ENCODE measurements at places on chromosomes 1 and 21.

DNA sequence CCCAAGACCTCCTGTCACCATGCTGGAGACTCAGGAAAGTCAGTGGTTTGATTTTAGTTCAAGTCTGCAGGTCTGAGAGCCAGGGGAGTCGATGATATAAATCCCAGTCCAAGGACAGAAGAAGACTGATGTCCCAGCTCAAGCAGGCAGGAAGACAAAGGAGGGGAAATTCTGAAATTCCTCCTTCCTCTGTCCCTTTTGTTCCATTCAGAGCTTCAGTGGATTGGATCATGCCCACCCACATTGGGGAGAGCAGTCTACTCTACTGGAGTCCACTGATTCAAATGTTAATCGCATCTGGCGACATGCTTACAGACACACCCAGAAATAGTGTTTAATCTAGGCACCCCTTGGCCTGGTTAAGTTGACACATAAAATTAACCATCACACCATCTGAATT is 7.2 kb upstream of the ADAMTS1 start:
- no peak for DNase-seq

DNA sequence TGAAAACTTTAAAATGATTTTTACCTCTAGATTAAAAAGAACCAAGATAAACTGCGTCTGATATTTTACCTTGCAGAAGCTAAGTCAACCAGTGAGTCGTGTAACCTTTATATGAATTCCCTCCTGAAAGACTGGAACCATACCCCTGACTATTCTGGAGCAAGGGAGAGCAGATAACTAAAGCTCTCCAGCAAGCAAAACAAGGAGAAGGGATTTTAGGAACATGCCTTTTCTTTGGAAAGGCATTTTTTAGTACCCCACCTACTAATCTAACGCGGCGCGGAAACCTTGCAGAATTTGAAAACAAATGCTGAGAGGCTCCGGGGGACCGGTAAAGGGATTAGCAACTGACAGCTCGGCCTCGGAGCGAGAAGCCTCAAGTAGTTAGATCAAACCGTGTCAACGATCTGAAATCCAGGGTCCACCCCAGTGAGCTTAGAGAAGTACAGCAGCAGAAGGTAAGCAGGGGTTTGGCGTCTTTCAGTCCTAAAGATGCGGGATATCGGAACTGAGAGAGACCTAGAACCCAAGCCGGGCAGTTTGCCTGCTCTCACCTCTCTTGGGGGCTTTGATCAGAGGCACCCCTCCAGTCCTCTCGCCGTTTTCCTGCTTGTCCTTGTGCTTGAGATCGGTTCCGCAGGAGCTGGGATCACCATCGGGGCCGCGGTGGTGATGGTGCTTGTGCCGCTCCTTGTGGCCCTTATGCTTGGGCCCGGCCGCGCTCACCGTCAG is 954 bp downstream of the RSBN1 start:
- no peak for DNase-seq

DNA sequence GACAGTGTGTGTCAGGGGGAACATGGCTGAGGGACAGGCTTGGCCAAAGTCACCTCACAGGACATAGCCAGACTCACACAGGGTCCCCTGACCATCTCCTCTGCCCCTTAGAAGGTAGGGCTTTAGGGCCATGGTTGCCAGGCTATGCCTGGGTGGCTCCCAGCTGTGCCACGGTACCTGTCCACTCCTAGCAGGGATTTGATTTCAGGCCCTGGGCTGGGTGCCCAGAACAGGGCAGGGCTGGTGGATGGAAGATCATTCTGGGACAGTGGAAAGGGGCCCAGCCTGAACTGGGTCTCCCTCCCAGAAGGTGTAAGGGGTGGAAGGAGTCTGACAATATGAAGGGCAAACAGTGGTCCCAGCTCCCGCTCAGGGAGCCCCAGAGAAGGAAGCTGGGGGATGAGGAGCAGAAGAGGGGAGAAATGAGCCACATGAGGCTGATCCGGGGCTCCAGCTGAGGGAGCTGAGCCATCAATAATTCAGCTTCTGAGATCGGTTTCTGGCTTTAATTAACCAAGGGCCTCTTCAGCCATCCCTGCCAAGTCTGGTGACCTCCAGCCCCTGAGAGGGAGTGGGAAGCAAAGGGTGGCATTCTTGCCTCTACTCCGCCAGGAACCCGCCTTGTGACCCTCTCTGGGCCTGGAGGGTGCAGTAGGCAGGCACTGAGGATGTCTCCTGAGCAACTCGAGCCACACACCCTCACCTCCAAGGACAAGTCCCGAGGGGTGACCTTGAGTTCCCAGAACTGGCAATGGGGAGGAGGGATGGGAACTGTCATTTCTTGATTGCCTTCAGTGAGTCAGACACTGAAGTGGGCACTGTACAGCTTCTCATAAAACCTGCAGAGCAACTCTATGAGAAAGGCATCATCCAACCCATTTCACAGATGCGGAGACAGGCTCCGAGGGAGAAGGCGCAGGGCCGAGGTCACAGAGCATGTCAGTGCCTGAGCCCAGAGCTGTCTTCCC is 2.1 kb downstream of the CD164L2 start:
- no peak for DNase-seq

DNA sequence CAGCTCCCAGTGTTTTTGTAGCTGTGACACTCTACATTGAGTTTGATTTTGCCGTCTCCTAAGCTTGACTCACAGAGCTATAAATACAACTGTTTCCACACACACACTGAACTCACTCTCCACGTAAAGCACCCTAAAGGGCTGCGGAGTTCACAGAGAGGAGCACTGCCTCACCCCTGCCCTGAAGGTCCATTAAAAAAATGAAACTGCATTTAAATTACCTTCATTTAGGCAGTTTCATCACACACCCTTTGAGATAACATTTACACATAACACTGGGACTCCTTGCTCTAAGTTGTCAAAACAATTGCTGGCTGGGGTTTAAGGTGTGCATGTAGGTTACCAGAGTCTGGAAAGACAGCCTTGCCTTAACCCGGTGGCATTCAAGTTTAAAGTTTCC is 137.1 kb upstream of the MAGI3 start:
- DNase-seq = no peak

- peak; percentile 48 for DNase-seq
Observed at GRCh38 chr1:6205849-6206519, at the start of gene RNF207. TSS of gene RNF207 (plus strand) at chr1:6206119. CDS start at chr1:6206536, 417 bp downstream.

GRCh38 chr1:207921321-207921720 is 10.4 kb upstream of the CD34 start:
- no peak for DNase-seq

- DNase-seq = no peak
Observed at GRCh38 chr1:96815914-96816313, 94.3 kb downstream of the PTBP2 start.

GRCh38 chr1:41783189-41783639 is 135.5 kb downstream of the HIVEP3 start:
- peak; percentile 92 for DNase-seq

GRCh38 chr1:206716870-206717673 is 32.4 kb downstream of the MAPKAPK2 start:
- no peak for DNase-seq

- no peak for DNase-seq
Observed at GRCh38 chr1:209155546-209155945, 428.0 kb upstream of the CAMK1G start.

- DNase-seq = no peak
Observed at GRCh38 chr1:17193222-17194132, 11.5 kb upstream of the PADI1 start.

DNA sequence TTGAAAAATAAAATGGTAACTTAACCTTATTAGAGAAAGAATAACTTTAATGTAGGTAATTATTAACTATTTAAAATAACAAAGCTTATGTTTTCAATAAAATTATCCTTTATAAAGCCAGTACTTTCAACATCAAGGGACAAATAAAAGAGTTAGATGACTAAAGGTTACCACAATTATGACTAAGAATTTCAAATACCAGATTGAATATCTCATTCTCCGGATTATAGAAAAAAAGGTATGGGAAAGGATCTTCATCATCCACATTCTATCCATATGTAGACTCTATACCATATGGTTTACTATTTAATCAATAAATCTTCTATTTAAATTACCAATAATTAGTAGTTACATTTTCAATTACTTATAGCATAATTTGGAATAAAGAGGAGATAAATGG is 62.8 kb downstream of the TOR3A start:
- DNase-seq = no peak

DNA sequence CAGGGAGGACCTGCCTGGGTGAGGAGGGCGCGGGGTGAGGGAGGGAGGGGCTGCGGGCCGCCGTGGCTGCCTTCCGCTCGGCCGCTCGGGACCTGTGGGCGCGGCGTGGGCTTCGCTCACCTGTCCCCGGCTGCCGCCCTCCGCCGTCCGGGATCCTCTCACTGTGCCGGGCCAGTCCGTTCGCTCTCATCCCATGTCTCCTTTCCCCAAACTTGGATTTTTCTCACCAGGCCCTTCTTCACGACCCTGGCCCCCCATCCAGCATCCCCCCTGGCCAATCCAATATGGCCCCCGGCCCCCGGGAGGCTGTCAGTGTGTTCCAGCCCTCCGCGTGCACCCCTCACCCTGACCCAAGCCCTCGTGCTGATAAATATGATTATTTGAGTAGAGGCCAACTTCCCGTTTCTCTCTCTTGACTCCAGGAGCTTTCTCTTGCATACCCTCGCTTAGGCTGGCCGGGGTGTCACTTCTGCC is 362 bp downstream of the ZBTB48 start:
- no peak for DNase-seq

- DNase-seq = no peak
Observed at GRCh38 chr1:9182784-9183257, 51.8 kb upstream of the H6PD start.

DNA sequence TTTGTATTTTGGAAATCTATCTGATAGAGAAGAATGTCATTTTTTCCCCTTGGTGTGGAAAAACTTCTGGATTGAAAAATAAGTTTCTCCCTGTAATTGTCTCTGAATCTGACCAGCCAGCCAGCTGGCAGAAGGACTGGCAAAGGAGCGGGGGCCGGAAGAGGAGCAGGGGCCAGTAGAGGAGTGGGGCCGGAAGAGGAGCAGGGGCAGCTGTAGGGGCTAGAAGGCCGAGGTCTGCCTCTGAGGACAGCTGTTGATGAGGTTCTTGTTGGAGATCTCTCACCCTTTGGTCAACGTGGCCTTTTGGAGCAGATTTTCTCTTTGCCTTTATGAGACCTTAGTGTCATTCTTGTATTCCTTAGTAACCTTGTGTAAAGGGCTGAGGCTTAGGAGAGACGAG is 121.8 kb downstream of the GALNT2 start:
- no peak for DNase-seq

GRCh38 chr1:221594576-221594975 is 147.3 kb downstream of the DUSP10 start:
- no peak for DNase-seq

GRCh38 chr1:156911577-156912298 is 8.7 kb upstream of the LRRC71 start:
- no peak for DNase-seq

DNA sequence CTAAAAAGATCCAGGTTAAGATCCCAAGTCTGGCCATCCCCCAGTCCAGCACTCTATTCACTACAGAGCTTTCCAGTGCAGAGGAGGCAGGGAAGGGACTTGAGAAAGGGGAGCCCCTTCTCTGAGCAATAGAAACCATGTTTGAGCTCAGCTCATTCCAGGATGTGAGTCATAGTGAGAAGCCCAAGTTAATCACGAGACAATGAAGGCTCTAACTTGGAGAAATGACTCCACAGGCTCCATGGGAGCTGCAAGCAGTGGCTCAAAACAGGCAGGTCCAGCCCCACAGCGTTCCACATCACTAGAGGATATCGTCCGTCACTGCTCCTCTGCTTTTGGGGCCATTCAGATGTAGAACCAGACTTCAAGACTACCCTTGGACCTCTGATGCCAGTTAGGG is 59.1 kb downstream of the CAMK2N1 start:
- DNase-seq = peak; percentile 86

DNA sequence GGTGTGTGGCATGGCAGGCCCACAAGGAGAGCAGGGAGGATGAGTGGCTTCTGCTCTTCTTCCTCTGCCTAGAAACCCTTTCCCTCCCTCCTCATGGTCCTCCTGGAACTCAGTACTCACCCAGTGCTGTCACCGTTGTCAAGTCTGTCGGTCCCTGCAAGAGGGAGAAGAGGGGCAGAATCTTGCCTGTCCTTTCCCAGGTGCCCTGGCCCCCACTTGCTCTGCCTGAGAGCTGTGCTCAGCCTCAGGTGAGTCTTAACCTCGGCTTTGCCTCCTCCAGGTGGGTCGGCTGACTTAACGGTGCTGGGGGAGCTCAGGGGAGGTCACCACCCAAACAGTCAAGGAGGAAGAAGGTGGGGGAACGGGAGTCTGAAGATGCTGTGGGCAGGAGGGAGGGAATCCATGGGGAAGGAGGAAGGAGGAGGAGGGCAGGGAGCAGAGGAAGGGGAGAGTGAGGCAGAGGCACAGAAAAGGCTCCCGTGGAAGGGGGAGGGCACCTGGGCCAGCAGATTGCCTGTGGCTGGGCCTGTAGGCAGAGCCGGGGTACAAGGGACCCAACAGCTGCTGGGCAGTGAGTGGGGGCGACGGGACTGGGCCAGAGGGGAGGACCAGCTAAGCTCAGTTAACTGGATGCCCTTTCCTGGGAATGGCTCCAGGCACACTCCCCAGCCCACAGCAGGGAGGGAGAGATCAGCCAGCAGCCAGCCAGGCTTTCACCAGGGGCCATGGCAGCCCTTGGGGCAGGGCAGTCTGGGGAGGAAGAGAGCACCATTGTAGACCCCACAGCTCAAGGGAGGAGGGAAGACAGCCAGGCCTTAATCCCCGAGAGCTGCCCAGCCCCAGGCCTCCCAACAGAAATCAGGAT is 26.3 kb downstream of the CTNNBIP1 start:
- DNase-seq = no peak

DNA sequence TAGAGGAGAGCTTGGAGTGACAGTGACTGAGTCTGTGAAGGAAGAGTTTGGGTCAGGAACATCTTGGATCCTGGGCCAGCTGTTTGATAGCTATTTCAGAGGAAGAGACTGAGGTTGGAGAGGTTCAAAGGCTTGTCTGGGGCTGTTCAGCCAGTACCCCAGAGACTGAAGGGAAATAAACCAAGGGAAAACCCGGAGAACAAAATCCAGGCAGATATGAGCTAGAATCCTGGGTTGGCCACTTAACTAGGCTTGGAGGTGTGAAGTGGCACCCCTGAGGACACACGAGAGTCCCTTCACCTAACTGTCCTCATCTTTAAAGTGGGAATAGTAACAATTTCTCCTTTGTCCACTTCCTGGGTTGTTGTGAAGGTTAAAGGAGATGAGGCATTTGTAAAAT is 23.1 kb upstream of the EPB41 start:
- no peak for DNase-seq

DNA sequence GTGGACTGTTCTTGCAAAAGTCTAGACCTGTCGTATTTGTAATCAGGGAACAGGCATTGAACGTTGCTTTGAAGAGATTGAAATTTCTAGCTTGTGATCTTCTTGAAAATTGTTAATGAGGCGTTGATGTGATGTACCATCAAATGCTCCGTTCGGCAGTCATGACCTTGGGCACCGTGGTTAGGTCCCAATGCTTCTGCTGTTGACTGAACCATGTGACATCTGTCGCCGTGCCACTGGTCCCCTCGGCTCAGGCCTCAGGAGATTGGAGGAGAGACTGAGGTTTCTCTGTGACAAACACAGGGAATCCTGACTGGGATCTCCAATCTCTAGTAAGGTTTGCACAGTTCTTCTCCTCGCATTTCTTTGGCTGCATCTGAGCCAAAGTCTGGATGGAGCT is 18.1 kb upstream of the KCNAB2 start:
- DNase-seq = no peak

Data from HFFc6 (cell line).